ENCODE measurements at places on chromosomes 12 and 14.

DNA sequence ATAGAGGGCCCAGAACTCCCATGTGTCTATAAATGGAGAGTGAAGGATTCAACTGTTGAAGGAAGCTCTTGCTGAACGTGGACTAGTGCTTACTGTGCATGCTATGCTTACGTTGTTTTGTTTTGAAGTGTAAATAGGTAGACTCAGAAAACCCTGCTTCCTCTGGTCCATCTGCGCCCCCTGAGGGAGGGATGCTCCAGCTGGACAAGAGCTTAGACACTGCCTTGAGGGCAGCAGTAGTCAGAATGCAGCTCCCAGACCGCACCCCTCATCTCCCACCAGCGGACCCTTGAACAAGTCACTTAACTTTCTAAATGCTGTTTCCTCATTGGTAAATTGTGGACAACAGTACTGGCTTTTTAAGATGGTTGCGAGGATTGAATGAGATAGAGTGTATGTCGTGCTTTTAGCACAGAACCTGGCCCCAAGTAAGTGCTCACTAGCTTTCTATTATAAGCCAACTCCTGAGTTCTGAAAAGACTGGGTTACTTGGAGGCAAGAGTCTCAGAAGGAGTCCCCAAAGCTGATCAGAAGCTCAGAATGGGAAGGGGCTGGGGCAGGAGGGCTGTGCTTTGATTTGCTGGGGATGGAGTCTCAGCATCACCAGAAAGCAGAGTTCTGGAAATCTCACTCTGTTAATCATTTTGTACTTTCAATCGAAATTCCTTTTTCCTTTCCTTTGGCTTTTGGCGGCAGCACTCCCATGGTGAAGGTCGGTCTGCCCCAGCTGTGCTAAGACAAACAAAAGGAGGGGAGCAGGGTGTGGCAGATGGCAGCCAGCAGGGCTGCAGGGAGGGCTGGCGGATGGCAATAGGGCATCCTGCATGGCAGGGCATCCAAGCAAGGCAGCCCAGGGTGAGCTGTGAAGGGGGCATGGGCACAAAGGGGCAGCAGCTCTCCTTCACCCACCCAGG, 15.6 kb downstream of the AGAP2 start:
- no peak for DNase-seq

- no peak for DNase-seq
Measured at GRCh38 chr12:85394065-85394464, 114.0 kb downstream of the ALX1 start.

DNA sequence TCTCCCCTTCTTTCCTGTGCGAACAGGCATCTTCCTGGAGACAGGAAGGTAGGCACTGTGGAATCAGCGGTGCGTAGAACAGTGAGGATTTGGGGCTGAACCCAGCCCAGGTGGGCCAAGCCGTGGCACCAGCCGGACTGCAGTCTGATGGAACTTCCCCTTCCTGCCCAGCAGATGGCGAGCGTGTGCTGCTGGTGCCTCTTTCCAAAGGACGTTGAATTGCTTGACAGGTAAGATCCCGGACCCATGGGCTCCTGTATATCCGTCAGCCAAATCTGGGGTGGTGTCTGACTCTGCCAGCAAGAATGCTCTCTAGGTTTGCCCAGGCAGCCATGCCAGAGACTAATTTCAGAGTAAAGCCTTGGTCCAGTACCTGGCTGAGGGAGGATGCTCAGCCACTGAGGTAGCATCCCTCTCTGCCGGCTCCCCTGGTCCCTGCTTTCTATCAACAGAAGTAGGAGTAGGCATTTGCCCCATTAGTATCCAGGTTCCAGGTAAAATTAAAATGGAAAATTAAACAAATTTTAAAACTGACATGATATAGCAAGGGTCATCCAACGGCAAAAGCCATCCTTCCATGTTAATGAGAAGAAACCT, 21.1 kb upstream of the KCNA5 start:
- DNase-seq, result no peak

GRCh38 chr12:130762319-130762675, 46.2 kb upstream of the RIMBP2 start:
- DNase-seq, result no peak

DNA sequence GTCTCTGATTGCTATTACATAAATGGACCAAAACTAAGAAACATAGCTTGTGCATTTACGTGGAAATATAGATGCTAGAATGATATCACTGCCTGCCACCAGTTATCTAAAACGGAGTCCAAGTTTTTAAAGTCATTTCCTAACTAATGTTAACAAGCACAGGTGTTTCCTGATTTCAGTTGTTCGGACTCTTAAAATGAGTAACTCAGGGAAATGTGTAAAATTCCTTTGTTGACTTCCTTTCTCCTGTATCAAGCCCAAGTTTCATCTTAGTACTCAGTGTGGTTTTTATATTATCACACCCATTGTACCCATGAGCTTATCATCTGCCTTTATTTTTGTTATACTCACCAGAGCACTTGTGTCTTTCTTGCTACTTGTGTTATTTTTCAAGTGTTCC, 13.2 kb upstream of the PRKCH start:
- DNase-seq, result no peak

GRCh38 chr12:123713823-123714585, 1.9 kb downstream of the ATP6V0A2 start:
- no peak for DNase-seq

GRCh38 chr12:117863002-117863709, 105.6 kb downstream of the KSR2 start:
- DNase-seq, result peak; percentile 66

- no peak for DNase-seq
Measured at GRCh38 chr12:20268121-20268732, 100.1 kb upstream of the PDE3A start.

GRCh38 chr12:2139651-2140050, 86.9 kb downstream of the CACNA1C start:
- no peak for DNase-seq
